CD4-positive, alpha-beta T cell treated with Interleukin-10 for 1 hour (primary cell): ENCODE measurements at places on chromosomes 7 and 10.
A peak's percentile ranks its signal among the peaks of the same experiment; 100 is the strongest.

DNA sequence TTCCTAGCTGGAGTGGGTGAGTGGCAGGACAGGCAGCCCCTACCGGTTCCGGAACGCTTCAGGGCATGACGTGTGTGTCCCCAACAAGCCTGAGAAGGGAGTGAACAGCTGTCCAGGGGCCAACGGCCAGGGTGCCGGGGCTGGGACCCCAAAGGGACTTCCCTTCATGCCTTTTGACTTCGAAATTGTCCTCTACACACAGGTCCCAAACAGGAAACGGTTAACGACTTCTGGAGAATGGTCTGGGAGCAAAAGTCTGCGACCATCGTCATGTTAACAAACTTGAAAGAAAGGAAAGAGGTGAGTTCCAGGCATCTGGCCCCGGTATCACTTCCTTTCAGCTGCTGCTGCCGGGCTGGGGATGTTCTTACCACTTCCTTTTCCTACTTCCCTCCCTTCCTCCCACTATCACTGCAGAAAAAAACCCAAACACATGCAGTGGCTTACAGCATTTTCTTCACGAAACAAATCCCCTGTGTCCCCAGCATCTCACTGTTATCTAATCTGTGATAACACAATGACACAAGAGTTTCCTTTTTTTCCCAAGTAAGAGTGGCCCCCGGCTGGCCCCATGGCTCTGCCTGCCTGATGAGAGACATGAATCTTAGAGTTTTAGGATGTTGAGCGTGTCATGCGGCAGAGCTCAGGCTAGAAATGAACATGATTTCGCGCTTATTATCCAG, 63.2 kb downstream of the MKI67 start:
- peak; percentile 75 for DNase-seq

DNA sequence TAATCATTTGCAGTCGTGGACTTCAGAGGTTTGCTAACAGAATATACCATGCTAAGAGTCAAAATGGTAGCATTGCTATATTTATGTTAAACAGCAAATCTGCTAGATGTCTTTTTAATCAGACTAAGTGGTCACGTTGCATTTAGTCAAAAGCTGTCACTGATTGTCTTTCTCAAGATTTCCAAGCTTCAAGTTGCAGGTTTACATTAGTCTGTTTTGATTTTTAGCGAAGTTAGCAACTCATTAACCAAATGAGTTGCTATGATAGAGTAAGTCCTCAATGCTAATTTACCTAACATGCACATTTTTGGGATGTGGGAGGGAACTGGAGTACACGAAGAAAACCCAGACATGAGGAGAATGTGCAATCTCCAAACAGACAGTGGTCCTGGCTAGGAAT, 653.2 kb downstream of the TNS3 start:
- DNase-seq, result no peak

- DNase-seq, result no peak
Observed at GRCh38 chr7:76016191-76016947, 22.0 kb upstream of the TMEM120A start.

DNA sequence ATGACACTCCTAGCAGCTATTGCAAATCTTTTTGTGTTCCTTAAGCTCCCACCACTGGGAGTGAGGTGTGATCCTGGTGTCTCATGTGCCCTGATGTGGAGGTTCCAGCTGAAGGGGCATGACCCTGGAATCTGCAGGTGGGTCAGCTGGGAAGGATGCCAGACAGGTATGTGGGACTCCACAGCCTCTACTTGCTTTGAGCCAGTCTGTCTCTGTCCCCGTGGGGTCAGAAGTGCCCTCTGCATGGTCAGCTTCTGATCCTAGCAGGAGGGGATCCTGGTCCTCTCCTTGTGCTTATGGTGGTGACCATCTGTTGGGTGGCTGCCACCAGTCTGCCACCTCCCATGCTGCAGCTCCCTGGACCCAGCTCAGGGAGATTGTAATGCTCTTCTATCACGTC, 51.1 kb upstream of the COMTD1 start:
- DNase-seq, result no peak

GRCh38 chr7:38057829-38058228, 120.2 kb upstream of the STARD3NL start:
- DNase-seq, result no peak

GRCh38 chr7:111678986-111679385, 116.7 kb upstream of the IMMP2L start:
- no peak for DNase-seq

GRCh38 chr10:119658274-119658673, 7.1 kb downstream of the BAG3 start:
- no peak for DNase-seq

DNA sequence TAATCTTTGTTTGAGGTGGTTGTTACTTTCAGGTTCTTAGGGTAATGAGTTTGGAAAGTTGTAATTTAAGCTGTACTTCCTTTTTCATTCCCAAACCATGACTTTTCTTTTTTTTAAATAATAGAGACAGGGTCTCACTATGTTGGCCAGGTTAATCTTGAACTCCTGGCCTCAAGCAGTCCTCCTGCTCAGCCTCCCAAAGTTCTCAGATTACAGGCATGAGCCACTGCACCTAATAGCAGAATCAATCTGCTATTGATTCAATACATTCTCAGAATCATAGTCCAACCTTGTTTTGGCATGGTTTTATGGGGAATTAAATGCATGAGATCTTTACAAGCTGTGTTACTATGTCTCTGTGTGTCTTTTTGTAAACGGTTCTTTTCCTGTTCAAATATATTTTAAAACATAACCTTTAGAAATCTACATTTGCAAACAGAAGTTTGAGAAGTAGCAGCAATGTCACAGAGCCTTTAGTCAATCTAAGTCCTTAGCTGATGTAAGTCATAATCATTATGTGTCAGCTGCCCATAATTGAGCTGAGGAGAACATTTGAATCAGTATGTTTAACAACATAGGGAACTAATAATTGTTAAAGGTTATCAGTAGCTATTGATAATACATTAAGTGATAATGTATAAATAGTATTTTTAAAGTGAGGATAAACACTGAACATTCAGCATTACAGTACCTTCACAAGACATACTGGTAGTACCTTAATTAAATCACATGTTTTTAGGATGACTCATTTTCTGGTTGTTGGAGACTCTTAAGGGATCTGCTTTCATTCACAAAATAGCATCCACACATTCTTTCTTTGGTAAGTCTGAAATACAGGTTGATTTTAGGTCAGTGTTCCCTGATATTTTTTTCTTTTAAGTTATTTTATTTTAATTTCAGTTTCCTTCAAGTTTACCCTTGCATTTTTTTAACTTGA, 8.8 kb downstream of the INPP5F start:
- no peak for DNase-seq

- DNase-seq, result no peak
Observed at GRCh38 chr10:122333037-122333436, 41.5 kb upstream of the PLEKHA1 start.

- DNase-seq, result no peak
Observed at GRCh38 chr7:32177232-32177631, 107.0 kb upstream of the PDE1C start.

DNA sequence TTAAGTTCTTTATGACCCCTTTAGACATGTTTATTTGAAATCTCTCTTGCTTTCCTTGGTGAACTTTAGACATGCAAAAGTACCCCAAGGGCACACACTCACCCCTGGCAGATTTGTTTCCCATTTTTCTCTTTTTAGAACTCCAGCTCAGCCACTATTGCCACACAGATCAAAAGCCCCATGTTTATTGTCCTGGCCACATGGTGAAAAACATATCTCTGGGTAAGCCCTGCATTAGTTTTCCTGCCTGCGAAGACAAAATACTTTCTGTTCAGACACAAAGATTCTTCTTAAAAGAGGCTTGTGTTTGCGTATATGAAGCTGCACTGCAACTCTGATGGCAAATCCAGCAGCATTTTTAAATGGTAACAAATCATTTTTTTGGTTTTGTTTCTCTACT, 200.0 kb downstream of the POLR1F start:
- no peak for DNase-seq

DNA sequence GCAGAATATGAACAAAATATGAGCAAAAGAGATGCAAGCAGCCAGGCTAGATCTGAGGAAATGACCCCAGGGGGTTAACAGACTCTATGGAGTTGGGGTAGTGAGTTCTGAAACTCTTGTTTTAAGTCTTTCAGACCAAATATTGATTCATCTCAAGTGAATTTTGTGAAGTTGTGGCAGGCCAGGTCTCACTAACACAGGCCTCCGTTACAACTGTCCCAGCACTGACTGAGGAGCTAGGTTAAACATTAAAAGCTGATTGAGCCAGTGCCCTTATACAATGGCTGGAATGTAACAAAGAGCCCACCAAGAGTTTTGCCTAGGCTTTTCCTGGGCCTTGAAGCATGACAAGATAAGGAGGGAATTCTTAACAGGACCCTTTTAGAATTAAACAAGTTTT, 192.3 kb upstream of the STK17A start:
- no peak for DNase-seq

GRCh38 chr10:18134509-18134908, 5.7 kb upstream of the CACNB2 start:
- DNase-seq, result no peak
